ENCODE measurements at places on chromosomes 1 and 21.

DNA sequence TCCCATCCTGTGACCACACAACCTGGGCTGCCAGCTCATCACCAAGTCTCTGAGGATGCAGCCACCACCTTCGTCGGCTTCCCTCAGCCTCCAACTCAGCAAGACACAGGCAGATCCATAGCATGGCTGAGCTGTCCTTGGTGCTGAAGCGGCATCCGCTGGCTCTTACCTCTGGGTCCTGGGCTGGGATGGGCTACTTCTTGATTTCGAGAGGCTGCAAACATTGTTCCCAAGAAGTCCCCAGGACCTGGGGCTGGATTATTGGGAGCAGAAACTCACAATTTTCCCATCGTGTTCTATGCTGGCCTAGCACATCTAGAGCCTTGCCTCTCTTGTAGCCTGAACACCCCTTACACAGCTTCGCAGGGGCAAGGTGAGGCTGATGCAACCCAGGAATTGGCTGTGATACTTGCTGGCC, 24.9 kb upstream of the C1QA start:
- DNase-seq, result no peak

GRCh38 chr1:70210820-70211219, 5.4 kb upstream of the LRRC40 start:
- DNase-seq, result no peak

- no peak for DNase-seq
Observed at GRCh38 chr1:188006354-188006753, 1177.6 kb downstream of the PLA2G4A start.

DNA sequence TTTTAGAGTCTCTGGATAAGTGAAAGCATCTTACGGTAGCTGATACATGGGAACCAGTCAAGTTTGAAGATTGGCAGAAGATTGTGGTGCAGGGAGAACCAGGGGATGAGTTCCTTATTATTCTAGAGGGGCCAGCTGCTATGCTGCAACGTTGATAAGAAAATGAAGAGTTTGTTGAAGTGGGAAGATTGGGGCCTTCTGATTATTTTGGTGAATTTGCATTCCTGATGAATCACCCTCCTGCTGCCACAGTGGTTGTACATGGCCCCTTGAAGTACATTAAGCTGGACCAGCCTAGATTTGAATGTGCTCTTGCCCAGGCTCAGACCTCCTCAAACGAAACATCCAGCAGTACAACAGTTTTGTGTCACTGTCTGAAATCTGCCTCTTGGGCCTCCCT, 45.9 kb downstream of the BTBD8 start:
- no peak for DNase-seq

DNA sequence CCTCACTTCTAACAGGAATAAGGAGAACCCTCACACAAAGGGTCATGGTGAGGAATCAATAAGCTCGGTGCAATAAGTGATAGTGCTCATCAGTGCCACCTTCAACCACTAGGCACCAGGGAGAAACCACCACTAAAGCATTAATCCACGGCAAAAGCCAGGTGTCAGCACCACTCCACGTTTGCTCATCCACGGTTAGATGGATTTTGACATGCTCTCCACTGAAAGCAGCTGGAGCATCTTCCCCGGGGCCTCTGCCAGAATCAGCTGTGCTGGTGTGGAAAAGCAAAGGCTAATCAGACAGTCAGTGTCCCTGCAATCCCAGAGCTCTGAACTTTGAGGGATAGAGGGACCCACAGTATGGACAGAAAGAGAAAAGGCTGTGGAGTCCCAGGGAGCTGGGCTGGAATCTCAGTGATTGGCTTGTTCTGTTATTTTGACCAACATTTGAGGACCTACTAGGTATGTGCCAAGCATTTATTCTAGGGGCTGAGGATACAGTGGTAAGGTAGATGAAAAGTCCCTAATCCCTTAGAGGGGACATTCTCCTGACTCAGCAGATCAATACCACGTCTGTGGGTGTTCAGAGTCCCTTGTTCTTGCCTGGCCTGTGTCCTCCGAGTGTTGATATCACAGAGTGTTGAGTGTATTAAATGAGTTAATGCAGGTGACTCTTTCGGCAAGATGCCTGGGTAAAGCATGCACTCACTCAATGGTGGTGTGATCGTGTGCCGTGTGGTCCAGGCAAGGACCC, 41.3 kb downstream of the FHAD1 start:
- DNase-seq, result no peak

DNA sequence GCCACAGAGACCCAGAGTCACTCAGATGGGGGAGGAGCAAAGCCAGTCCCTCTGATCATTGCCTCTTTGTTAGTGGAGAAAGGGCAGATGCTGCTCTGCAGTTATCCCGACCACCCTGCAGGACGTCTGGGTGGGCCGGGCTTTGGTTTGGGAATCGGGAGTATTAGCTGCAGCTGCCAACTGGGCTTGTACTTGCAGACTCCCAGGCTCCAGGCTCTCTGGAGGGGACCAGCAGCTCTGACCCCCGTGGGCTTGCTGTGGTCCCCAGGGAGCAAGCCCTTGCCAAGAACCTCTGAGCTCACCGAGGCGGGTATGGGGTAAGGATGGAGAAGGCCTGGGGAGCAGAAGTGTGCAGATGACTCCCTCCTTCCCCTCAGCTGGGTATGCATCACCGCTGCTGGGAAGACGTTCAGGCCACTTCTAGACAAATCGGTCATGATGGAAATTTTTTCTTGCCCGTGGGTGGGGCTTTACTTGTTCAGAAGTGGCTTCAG, 21.6 kb downstream of the MAPKAPK2 start:
- DNase-seq, result peak; percentile 73

GRCh38 chr1:153355445-153356071, 2.1 kb upstream of the S100A9 start:
- DNase-seq, result no peak

GRCh38 chr1:59900640-59901039, 25.9 kb downstream of the CYP2J2 start:
- no peak for DNase-seq

GRCh38 chr1:12275370-12275769, 45.5 kb downstream of the VPS13D start:
- no peak for DNase-seq

DNA sequence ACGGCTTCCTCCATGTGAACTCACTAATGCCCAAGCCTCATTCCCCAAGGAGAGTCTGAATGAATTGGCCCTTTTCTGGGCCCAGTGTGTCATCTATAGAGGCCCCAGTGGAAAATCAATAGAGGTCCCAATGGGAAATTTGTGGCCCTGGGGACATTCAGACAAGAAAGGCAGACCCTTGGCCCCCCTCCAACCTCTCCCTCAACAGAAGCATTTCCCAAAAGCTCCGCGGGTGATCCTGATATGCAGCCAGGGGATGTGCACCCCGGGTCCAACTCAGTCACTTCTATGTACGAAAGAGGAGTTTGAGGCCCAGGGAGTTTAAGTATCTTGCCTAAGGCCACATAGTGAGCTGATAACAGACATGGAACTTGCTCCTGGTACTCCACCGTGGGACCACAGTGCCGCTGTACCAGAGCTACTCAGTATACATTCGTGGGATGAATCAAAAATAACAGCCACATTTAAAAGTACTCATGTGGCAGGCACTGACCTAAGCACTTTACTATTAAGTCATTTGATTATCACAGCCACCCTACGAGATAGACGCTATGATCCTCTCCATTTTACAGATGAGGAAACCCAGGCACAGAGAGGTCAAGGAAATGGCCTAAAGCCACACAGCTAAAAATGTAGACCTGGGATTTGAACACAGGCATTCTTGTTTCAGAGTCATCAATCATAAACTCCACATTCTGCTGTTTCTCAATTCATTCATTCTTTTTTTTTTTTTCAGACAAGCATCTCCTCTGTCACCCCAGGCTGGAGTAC, 8.5 kb downstream of the EPHA2 start:
- DNase-seq, result no peak

DNA sequence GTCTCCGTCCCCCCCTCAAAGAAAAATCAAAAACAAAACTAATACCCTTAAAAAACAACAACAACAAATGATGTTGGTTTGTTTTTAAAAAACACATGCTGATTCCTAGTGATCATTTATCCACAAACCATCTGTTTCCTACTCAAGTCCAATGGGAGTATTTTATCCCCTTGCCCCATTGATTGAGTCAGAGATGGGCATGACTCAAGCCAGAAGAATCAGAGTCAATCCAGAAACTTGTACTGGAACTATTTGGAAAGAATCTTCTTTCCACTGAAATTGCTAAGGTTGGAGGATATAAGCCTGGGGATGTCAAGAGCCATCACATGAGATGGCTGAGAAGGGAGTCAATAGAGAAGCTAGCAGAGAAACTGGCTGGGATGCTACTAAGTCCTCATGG, 176.4 kb downstream of the MIS18A start:
- no peak for DNase-seq

DNA sequence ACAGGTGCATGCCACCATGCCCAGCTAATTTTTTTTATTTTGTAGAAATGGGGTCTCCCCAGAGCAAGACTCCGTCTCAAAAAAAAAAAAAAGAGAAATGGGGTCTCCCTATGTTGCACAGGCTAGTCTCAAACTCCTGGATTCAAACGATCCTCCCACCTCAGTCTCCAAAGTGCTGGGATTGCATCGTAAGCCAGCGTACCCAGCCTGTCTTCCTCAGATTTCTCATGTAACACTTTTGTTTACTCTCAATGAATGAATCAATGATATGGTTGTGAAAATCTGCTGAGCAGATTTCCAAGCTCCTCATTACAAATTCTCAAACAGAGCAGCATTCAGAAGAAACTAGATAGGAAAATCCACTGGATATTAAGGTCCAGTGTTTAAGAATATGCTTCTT, 6.6 kb downstream of the CMPK1 start:
- DNase-seq, result no peak

DNA sequence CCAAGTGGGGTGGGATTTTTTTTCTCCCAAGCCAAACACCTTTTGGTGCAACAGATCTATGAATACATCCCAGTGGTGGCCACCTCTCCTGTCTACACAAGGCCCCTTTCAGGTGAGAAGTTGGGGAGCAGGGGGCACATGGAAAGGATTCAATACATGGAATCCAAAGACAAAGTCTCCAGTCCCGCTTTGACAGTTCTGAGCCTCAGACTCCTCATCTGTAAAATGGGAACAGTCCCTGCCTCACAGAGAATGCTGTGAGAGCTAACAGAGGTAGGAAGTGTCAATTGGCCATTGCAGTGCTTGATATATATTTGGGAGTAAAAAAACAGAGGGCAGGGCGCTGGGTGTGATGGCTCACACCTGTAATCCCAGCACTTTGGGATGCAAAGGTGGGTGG, 26.7 kb upstream of the ZNF436 start:
- no peak for DNase-seq

GRCh38 chr1:40210511-40211204, 37.1 kb upstream of the TMCO2 start:
- no peak for DNase-seq

DNA sequence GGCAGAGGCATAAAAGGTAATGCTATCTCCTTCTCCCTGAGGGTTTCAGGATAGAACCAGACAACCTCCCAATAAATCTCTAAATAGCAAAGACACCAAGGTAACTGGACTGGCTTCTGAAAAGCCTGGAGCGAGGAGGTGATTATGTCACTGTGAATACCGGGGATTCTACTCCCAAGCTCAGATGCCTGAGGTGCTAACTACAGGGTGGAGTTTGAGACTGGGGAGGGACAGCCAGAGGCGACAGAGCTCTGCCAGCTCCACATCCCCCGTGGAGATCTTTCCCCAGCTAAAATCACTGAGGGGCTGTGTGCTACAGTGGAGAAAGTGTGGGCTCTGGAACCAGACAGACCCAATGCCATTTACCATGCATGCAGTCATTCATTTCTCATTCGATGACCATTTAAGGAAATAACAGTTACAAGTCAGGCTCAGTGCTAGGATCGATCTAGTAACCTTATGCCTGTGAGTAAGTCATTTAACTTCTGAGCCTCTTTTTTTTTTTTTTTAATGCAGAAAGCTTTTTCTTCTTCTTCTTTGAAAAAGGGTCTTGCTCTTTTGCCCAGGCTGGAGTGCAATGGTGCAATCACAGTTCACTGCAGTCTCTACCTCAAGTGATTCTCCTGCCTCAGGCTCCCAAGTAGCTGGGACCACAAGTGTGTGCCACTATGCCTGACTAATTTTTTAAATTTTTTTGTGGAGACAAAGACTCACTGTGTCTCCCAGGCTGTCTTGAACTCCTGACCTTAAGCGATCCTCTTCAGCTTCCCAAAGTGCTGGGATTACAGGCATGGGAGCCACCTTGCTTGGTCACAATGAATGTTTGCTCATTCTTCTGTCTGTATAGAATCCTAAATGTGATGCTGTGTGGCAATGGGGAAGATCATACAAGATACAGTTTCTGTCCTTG, 8.1 kb upstream of the SLC45A3 start:
- no peak for DNase-seq

DNA sequence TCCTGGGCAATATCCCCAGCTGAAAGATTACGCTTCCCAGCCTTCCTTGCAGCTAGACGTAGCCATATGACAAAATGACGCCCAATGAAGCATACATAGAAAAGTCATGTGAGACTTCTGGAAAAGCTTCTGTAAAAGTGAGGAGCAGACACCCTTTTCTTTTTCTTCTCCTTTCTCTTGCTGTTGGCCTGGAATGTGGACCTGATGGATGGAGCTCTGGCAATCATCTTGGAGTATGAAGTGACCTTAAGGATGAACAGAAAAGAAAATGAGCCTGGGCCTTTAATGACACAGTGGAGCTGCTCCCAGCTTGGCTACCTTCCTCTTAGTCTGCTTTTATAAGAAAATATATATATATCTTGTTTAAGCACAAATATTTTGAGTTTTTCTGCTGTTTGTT, 24.8 kb downstream of the BATF3 start:
- no peak for DNase-seq

GRCh38 chr1:47978486-47978885, 18.7 kb downstream of the TRABD2B start:
- no peak for DNase-seq

DNA sequence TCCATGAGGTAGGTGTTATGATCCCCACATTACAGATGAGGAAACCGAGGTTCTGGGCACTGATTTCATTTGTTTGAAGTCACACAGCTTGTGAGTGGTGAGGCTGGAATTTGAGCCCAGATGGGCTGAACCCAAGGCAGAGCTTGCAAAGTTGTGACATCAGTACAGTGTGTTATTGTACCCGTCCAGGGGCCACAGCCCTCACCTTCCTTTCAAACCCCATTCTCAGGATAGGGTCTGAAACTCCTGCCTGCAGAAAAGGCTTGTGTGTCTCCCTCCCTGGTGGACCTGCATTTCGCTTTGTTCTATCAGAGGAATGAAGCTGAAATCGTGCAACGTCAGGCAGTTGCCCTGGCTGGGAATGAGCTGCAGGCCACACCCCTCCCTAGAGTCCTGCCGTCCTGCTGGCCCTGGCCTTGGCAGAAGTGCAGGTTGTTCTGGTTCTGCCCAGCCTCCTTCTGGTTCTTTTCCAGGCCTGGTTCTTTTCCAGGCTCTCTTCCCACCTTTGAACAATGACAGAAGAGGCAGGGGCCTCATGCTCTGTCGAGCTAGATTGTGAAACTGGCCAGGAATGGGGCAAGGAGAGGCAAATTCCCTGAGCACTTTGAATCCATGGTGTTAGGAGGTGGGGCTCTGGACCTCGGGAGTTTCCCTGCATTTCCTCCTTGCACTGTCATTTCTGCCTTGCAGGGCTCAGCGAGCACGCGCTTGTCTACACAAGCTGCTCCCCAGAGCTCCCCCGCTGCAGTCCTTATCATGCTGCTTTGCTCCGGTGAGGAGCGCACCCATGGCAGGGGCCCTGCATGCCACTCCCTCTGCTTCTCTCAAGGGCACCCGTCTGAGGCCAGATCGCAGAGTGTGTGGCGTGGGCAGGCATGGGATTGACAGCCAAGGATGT, 8.2 kb upstream of the MYOM3 start:
- no peak for DNase-seq
